ENCODE measurements at places on chromosomes 11 and 22.

- DNase-seq: no peak
Observed at GRCh38 chr11:70364745-70365543, 33.4 kb upstream of the CTTN start.

- no peak for DNase-seq
Observed at GRCh38 chr22:42692239-42693054, 28.2 kb downstream of the A4GALT start.

- DNase-seq: no peak
Observed at GRCh38 chr11:79201677-79202347, 239.0 kb downstream of the TENM4 start.

- DNase-seq: peak; percentile 95
Observed at GRCh38 chr22:39316440-39317083, 2.9 kb downstream of the RPL3 start.

GRCh38 chr11:120613264-120614226, 102.0 kb downstream of the GRIK4 start:
- no peak for DNase-seq

DNA sequence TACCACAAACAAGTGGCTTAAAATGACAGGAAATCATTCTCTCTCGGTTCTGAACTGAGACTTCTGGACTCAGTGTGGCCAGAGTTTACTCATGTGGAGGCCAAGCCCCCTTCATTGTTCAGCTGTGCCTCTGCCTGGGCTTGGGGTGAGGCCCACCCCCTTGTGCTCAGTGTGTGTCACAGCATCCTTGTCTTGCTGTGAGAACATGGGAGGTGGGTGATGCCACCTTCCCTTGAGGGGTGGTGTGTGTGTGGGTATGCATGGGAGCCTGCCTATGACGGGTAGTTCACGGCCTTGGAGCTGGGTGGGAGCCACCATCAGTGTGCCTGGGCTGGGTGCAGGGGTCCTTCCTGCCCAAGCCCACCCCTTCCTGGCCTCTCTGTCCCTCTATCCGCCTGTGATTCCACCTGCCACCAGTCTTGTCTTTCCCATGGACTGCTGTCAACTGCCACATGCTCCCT, 101.7 kb downstream of the MORC2 start:
- DNase-seq: peak; percentile 14

DNA sequence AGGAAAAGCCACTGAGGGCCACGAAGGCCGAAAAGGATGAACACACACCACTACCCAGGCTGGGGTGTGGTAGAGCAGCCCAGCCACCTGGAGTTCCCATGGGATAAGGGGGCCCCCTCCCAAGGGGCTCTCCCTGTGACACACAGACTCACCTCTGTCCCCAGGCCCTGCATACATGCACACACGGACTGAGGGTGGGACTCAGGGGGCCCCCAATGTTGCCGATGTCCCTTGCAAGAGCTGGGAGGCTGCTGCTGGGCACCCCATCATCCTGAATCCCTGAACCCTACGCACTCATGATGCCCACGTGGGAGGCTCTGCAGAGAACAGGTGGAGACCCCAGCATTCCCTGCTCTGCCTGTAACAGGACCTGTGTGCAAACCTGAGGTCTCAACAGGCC, 14.5 kb downstream of the SHANK2 start:
- DNase-seq: no peak

- DNase-seq: peak; percentile 28
Observed at GRCh38 chr11:94494126-94494680, 419 bp downstream of the ANKRD49 start.

- no peak for DNase-seq
Observed at GRCh38 chr22:34150023-34150422, 229.7 kb upstream of the LARGE1 start.

DNA sequence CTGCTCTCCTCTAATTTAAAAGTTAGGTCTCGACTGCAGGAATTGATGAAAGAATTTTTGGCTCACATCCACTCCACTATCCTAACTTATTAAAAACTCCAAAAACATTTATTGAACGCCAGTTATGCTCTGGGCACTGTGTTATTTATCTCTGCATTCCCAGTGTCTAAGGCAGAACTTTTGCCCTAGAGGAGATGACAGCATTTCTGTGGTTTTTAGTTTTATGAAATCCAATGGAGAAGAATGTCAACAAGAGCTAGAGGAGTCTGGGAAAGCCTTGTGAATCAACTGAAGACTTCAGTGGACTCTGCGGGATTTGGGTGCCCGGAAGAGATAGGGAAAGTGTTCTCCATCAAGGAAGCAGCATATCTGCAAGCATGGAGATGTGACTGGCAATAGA, 217.0 kb upstream of the PGR start:
- peak; percentile 1 for DNase-seq
